ENCODE measurements at places on chromosomes 2 and 18.

GRCh38 chr2:196537311-196537710 is 102.2 kb upstream of the CCDC150 start:
- peak; percentile 25 for DNase-seq

DNA sequence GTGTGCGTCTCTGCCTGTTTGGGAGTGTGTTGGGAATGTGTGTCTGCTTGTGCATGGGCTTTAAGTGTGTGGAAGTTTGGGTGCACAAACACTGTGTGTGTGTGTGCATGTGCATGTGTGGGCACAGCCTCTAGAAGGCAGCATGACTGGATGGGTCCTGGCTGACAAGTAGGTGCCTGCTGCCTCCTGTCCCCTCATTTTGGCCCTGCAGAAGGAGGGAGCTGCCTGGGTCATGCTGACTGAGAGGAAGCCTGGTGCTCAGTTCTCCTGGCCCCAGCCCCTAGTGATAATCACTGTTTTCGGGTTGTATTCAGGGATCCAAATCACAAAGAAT is 34.1 kb downstream of the GLI2 start:
- DNase-seq = no peak

- no peak for DNase-seq
Measured at GRCh38 chr2:122639711-122640110, 884.3 kb downstream of the TSN start.

- peak; percentile 42 for DNase-seq
Measured at GRCh38 chr2:198314559-198315153, 510.3 kb downstream of the PLCL1 start.

All from AG20443 (cell line).